ENCODE measurements at places on chromosomes 12 and 14.

GRCh38 chr12:32477714-32478113 is 78.4 kb downstream of the FGD4 start:
- no peak for DNase-seq

- no peak for DNase-seq
These were observed 254.5 kb upstream of the CAND1 start for GRCh38 chr12:67014642-67015041.

GRCh38 chr14:89033756-89034155 is 209.3 kb downstream of the TTC8 start:
- DNase-seq: no peak

DNA sequence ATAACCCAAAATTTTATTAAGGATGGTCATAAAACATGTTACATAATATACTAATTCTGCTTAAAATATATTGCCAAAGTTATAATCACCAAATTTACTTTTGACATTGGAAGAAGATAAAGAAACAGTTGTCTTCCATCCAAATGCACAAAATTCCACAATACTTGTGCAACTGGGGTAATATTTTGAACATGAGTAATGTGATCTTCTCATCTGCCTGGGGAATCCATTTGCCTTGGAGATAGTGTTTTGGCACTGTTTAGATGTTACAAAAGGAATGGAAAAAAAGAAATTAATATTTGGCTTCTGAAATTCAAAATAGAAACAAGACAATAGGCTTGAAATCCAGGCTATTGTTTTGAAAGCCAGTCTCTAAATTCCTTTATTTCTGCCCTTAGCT is 9.1 kb downstream of the GPR19 start:
- DNase-seq: no peak

DNA sequence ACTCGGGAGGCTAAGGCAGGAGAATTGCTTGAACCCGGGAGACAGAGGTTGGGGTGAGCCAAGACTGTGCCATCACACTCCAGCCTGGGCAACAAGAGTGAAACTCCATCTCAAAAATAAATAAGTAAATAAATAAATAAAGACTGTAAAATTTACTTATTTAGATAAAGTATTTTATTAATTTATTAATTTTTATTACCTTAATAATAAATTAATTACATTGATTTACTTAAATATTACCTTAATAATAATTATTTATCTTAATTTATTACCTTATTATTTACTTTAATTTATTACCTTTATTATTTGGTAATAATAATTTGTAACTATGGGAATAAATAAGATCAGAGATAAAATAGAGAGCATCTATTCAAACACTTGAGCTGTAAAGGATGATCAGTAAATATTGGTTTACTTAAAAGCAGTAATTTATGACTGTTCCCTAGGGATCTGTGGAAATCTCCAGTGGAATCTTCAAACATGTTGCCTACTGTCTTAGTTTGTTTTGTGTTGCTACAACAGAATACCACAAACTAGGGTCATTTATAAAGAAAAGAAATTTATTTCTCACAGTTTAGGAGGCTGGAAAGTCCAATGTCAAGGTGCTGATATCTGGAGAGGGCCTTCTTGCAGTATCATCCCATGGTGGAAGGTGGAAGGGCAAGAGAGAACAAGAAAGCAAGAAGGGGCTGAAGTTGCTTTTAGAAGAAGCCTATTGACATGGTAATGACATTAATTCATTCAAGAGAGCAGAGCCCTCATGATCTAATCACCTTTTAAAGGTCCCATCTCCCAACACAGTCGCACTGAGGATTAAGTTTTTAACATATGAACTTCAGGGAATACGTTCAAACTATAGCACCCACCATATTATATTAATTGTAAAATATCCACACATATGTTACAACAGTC is 37.1 kb downstream of the SOCS2 start:
- no peak for DNase-seq

DNA sequence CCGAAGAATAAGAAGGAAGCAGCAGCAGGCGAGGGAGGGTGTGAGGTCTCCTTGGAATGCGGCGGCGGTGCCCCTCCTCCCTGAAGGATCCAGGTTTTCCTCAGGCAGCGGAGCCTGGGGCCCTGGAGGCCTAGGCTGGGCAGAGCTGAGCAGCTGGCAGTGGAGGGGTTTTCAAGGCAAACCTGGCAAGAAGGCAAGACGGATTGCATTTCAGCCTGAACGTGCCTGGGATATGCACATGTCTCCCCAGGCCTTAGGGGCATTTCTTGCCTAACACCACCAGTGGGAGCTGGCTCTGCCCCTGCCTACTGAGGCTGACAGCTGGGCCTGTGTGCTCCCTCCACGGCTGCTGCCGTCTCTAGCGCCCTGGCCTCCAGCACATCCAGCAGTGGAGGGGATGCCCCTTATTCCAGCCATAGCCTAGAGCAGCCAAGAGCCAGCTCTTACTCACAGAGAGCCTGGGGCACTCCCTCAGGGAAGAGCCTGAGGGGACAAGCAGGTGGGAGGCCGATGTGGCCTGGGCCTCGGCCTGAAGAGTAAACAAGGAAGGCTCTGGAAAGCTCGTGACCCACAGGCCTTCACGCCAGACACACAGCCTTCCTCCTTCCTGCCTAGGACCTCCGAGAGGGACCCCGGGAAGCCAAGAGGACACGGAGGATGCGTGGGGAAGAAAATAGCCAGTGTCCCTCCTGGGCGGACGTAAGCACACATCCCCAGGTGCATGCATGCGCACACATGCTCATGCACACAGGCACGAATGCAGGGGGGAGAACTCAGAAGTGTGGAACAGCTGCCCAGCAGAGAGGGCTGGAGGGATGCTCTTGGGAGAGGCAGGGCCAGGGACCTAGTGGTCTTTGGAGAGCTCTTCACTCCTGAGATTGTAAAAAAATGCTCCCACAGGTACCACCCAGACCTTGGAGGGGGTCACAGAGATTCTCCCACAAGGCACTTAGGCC is 23.0 kb upstream of the EIF2B2 start:
- no peak for DNase-seq

Data from stimulated activated CD4-positive, alpha-beta T cell treated with anti-CD3 and anti-CD28 coated beads, Interleukin-12 subunit alpha, Interleukin-12 subunit beta, amount 100 ng/mL, for 24 hours (primary cell).